Hippocampal formation (tissue), 2 donors: ENCODE measurements at places on chromosomes 6 and 20.

GRCh38 chr6:17207281-17207680 lies 73.9 kb upstream of the RBM24 start:
- no peak for DNase-seq

- no peak for DNase-seq
These were observed 575.3 kb downstream of the FRK start for GRCh38 chr6:115485400-115485799.

DNA sequence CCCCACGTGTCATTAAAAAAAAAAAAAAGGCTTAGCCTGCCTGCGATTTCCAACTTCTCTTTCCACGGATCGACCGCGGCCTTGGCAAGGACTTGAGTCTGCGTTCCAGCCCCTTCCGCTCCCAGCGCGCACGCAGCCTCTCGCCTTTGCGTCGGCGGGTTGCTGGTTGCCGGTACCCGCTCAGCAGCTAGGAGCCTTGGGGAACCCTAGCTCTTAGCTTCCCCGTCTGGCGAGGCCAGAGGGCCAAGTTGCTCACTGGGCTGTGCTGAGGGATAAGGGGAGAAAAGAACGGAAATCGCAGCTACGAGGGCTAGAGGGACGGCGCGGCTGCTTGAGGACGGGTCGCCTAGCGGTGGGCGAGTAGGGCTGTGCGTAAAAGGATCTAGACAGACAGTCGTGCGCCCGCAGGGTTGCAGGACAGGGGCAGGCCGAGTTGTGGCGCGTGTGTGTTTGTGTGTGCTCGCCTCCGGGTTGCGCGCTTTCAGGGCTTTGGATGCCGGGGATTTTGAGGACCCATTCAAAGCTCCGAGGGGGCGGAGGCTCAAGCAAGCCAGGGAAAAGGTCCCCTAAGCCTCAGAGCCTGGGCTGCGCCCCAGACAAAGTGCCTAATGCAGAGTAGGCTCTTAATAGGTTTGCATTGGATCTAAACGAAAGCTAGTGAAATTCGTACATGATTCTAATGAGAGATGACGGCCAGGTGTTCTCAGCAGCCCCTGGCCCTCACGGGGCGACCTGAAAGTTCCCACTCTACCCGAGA lies 40.5 kb upstream of the OSTM1 start:
- no peak for DNase-seq

- no peak for DNase-seq
These were observed 5.8 kb upstream of the SIM1 start for GRCh38 chr6:100470422-100471120.

DNA sequence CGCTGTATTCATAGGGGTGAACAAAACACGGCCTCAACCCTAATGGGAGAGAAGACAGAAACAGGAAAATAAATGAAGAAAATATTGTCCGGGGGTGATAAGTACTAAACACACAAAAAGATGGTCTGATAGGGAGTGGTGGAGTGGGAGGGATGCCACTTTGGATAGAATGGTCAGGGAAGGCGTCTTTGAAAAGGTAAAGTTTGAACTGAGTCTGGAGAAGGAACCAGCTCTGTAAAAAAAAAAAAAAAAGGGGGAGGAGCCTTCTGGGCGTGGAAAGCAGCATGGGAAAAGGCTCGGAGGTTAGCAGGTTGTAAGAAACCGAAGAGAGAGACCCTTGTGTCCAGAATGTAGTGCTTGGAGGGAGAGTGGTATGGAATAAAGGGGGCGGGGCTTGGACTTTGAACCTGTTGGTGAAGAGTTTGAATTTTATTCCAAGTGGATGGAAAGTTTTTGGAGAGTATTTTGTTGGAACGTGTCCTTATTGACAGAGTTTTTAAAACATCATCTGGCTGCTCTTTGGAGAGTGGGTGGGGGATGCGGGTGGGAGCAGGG lies 1.8 kb downstream of the CHMP4B start:
- DNase-seq = no peak

DNA sequence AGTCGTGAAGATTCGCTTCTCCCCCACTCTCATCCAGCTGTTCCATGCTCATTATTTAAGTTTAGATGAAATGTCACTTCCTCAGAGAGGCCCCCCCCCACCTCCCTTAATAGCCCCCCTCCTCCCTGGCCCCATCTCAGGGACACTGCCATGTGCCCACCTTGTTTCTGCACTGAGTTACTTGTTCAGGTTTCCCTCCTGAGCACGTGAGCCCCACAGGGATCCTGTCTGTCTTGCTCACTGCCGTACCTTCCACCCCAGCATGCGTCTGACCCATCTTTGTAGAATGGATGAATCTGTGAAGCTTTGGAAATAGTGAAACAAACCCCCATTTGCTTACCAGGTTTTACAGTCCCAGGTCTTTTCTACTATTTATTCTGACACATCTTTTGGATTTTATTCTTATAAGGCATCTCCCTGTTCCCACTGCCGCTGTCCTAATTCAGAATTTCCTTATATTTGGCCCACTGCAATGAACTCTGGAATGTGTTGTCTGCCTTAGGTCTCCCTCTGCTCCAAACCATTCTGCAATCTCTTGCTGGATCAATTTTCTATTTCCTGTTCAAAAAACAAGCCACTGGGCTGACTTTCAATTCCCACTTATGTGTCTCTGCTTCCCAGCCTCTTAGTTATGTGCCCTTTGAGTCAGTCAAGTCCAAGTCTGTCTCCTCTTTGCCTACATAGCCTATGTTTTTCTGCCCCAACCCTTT lies 136.5 kb upstream of the ECI2 start:
- no peak for DNase-seq

- DNase-seq = no peak
These were observed 140.8 kb upstream of the AGPAT4 start for GRCh38 chr6:161414707-161415106.

DNA sequence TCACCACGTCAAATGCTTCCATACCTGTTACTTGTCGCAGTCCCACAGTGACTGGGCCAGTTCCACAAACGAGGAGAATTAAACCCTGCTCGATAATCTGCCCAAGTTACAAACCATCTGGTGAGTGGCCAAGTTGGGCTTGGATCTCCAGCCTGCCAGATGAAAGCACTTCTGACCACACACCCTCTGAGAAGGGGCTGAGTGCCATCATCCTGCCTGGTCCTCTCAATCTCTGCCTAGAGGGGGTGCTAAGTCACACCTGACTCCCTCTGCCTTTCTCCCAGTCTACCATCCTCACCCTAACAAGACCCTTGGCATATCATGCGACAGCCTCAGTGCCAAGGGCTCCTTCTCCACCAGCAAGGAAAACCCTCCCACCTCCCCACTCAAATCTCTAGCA lies 15.8 kb downstream of the RRP36 start:
- DNase-seq = no peak
